ENCODE measurements at places on chromosomes 11 and 22.

- H3K27ac ChIP-seq, result no peak overlapping the region
- H3K4me1 ChIP-seq, result peaks cover 32% of the 10 kb centered on the region
- H3K4me3 ChIP-seq, result no peak overlapping the region
- H3K36me3 ChIP-seq, result no peaks in the 10 kb centered on the region
Observed at GRCh38 chr22:36406721-36407120, 19.0 kb upstream of the MYH9 start.

DNA sequence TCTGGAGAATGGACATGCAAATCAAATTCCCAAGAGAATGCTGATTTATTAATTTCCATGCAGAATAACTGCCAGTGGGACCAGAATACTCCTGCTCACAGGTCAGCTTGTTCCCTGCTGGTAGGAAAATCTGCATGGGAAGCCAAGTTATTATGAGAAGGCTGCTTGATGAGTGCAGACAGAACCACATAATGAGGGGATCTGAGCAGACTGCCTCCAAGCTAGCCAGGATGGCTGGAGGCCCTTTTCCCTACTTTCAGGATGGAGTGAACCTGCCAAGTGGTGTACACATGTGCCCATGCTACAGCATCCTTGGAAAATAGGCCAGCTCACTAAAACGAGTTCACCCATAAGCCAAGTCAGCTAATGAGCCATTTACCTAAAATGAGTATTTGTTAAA lies 55.2 kb upstream of the ZBED5 start:
- peaks cover 4% of the 10 kb centered on the region for H3K27me3 ChIP-seq
- H3K27ac ChIP-seq, result no peak overlapping the region
- no peak for DNase-seq
- no peak overlapping the region for H3K4me3 ChIP-seq

DNA sequence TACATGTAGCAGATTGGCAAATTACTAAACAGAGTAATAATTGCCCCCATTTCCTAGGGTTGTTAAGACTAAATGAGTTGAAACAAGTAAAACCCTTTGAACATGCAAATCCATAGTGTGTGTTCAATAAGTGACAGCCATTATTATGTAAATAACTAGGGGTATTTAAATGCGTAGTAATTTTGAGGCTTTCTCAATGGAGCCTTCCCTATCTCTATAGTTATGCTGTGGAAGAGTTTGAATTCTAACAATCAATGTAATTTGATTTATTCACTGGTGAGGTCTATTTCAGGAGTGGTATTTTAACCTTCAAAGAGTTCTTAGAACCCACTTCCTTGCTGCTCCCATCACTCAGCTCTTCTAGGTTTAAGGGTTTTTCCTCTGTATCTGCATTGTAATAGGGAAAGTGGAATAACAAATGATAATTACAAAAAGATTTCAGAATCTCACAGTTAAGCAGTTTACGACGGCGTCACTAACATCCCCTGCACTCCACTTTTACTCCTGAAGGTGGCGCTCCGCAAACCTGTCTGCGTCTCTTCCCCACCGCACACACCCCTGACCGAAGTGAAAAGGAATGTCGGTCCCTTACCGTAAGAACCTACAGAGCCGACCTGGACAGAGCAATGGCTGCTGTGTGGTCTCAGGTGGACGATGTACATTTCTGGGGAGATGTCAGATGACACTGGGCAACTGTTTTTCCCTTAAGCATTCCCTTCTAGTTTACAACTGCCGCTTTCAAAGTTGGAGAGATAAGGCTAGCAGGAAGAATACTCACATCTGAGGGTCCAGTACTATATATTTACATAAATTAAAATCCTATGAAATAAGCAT lies 80.8 kb downstream of the ZC3H12C start:
- peak overlapping the region; percentile 70 for H3K4me3 ChIP-seq
- peaks cover 8% of the 10 kb centered on the region for H3K4me1 ChIP-seq
- no peaks in the 10 kb centered on the region for H3K36me3 ChIP-seq
- H3K27ac ChIP-seq, result no peak overlapping the region
- DNase-seq, result peak; percentile 82

GRCh38 chr22:38927033-38927781 lies 30.2 kb upstream of the APOBEC3A start:
- no peaks in the 10 kb centered on the region for H3K36me3 ChIP-seq
- DNase-seq, result peak; percentile 80
- peaks cover 19% of the 10 kb centered on the region for H3K4me1 ChIP-seq
- H3K4me3 ChIP-seq, result peak overlapping the region; percentile 72

GRCh38 chr22:21834869-21835268 lies 32.6 kb downstream of the MAPK1 start:
- H3K27me3 ChIP-seq, result no peaks in the 10 kb centered on the region
- DNase-seq, result no peak
